EH (cell line): ENCODE measurements at places on chromosomes 1 and 21.

DNA sequence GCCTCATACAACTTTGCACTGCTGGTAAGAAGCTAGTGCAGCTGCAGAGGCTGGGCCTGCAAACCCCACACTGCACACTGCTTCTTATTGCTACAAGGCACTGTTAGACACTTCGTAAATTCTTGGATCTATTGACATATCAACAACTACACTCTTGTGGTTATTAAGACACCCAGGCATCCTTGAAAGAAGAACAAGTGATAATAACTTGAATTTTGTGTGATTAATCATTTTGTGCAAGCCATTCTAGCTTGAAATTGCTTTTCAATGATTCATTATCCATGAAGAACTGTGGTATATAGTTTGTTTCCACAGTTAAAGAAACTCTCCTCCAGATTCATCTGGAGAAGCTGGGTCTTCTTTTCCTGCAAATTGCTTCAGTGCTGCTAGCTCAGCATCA is 33.7 kb upstream of the IFI44L start:
- peak; percentile 78 for DNase-seq

DNA sequence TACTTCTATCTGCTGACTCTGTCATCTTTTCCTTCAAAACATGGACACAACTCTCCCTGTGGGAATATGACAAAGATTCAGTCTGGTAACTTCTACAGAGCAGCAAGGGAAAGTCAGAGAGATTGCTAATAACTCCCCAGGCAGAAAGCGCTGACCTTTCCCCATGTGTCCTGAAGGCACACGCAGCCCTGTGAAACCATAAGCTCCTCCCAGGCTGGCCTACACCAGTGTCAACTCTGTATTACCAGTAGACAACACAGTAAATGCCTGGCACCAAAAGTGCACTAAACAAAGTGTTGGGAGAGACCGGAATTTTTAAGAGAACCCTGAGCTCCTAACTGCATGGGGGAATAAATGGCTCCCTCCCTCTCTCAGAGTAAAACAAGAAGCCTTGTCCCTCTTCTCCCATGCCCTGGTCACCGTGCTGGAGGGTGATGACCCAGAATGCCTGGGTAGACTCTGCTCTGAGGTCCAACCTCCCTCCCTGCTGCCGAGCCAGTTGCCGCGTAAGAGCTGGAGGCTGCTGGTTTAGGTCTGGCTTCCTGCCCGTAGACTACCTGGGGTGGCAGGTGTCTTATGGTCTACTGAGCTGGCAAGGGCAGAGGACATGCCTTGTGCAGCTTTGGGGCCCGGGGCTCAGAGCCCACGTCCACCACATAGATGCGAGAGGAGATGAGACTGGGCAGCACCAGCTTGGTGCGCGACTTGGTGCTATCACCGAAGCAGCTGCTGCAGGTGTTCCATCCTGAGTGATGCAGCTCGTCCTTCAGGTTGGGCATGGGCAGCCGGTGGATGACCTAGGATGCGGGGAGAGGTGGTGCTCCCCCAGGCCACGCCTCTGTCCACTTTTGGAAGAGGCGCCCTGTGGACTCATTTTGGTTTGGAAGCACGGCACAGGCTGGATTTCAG is 3.9 kb downstream of the SELENBP1 start:
- no peak for DNase-seq

GRCh38 chr1:235831148-235831547 is 35.6 kb downstream of the LYST start:
- peak; percentile 65 for DNase-seq

- no peak for DNase-seq
These were observed 14.7 kb upstream of the SPRR5 start for GRCh38 chr1:152932170-152932811.

DNA sequence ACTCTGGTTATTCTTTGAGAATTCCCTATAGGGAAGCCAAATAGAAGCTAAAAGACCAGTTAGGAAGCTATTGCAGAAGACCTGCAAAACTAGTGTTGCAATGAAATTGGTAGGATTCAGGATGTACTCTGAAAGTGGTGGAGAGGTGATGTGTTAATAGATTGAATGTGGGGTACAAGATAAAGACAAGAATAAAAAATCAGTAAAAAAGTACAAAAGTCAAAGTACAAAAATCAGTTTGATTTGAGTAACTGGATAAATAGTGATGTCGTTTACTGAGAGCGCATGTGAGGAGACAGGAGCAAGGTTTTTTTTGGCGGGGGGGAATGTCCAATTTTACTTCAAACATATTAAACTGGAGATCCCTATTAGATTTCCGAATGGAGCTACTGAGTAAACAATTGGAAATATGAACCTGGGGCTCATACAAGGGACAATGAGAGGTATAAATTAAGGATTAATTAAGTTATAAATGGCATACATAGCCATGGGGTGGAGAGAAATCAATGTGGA is 2.5 kb upstream of the DCAF8 start:
- DNase-seq = no peak

DNA sequence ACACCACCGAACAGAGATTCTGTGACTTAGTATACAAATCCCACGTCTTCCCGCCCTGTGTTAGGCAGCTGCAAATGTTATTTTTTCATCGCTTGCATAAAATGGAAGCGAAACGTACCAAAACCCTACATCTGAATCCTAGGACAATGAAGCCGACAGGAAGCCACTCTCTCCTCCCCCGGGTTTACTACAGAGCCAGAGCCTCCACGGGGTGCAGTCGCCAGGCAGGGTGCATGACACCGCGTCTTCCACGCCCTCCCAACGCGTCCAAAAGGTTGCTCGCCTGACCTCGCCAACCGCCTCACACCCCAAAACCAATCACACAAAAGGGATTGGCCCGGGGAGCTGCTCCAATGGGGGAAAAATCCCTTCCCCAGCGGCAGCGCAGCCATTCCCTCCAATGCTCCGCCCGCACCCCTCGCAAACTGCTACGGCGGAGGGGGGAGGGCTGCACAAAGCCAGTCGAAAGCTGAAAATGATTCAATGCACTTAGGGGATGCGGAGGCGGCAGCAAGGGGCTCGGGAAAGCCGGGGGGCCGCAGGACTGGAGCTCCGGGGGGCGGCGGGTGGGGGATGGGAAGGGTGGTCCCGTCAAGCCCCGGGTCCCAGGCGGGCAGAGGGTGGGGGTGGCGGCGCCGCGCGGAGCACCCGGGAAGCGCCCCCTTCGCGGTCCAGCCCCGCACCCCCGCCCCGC is 701 bp downstream of the CEP170 start:
- DNase-seq = peak; percentile 77

GRCh38 chr21:15848634-15849560 is 119.1 kb downstream of the USP25 start:
- peak; percentile 52 for DNase-seq

DNA sequence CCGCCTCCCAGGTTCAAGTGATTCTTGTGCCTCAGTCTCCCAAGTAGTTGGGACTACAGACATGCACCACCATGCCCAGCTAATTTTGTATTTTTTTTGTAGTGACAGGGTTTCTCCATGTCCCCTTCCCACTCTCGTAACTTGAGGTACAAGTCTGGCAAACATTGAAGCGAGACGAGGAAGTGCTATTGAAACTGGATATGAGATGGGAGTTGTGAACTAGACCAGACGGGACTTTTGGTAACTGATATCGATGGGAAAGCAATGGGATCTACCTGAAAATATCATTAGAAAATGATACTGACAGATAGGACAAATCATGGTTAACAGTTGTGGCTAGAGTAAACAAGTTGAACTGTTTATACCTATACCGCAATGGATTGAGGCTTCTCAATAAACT is 95.2 kb upstream of the TRABD2B start:
- DNase-seq = no peak
